ENCODE measurements at places on chromosomes 7 and 10.
A peak's percentile ranks its signal among the peaks of the same experiment; 100 is the strongest.

GRCh38 chr10:24446739-24447138, 237.8 kb downstream of the KIAA1217 start:
- peak; percentile 99 for DNase-seq

GRCh38 chr7:8418629-8419245, 14.7 kb upstream of the NXPH1 start:
- DNase-seq: peak; percentile 59

- DNase-seq: no peak
Measured at GRCh38 chr7:103379270-103379975, 32.0 kb downstream of the PSMC2 start.

- DNase-seq: no peak
Measured at GRCh38 chr7:120600607-120601006, 257.3 kb downstream of the TSPAN12 start.

GRCh38 chr10:98399784-98400183, 15.2 kb downstream of the PYROXD2 start:
- no peak for DNase-seq

DNA sequence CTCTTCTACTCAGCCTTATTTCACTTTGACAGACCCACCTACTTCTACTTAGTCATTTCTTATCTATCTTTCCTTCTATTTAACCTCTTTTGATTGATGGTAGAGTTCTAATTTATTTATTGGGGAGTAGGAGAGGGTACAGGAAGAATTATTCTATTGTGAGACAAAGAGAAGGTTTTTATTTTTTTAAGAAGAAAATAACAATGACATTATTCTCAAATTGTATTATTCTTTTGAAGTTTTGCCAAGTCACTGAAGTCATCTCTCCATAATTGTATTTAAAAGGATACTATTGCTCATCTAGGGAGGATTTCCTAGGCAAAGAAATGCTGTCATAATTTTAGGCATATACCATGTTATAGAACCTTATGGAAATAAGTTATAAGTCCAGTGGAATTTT, 52.7 kb downstream of the ITGB8 start:
- DNase-seq: no peak

GRCh38 chr7:142940966-142941535, 1.8 kb downstream of the LLCFC1 start:
- no peak for DNase-seq

GRCh38 chr7:36749282-36749960, 25.1 kb upstream of the AOAH start:
- peak; percentile 42 for DNase-seq

GRCh38 chr10:78742730-78743615, 325.8 kb upstream of the ZMIZ1 start:
- no peak for DNase-seq

DNA sequence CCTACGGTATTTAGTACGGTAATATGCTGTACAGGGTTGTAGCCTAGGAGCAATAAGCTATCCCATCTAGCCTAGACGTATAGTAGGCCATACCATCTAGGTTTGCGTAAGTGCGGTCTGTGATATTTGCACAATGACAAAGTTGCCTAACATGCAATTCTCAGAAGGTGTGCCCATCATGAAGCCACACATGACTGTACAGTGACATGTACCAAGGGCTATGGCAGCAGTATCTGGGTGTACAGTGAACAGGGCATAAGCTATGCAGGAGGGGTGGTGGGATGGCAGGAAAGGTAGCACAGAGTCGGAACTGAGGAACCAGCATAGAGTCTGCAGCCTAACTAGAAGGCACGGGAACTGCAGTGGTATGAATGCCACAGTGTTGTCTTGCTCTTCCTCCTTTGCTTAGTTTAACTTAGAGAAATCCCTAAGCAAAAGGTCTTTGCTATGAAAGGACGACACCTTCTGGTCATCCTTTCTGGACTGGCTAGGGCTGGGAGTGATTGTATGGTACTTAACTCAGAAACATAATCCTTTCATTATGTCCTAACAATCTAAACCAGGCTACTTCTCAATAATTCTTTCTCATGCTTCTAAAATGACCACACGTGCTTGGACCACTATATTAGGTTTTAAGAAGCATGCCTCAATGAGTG, 93.5 kb downstream of the DYNC1I1 start:
- DNase-seq: peak; percentile 17

- no peak for DNase-seq
Measured at GRCh38 chr7:33753881-33754525, 151.3 kb upstream of the BMPER start.

DNA sequence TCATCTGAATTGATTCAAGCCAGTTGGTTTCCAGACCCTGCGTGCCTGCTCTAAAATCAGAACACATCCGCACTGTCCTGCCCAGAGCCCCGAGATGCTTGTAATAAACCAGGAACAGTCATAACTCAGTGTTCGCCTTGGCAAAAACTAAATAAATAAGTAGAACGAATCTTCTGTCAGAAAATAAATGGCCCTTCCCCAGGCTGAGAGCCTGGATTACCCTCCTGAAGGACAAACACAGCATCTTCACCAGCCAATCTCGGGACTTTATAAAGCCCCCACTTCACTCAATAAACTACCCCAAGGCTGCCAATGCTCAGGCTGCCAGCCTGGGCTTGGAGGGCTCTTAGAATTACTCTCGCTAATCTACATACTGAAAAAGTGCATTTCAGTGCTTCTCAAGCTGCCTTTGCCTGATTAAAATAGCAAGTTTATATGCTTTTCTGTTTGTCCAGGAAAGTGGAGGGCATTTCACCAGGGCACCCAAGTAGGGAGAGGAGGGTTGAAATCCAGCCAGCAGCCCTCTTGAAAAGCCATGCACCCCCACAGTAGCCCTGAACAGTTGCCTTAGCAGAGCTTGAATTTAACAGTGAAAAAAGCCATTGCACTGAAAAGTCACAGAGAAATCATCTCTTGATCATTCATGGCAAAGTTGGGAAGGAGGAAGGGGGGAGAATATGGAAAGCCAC, 136.6 kb downstream of the CALN1 start:
- DNase-seq: no peak

DNA sequence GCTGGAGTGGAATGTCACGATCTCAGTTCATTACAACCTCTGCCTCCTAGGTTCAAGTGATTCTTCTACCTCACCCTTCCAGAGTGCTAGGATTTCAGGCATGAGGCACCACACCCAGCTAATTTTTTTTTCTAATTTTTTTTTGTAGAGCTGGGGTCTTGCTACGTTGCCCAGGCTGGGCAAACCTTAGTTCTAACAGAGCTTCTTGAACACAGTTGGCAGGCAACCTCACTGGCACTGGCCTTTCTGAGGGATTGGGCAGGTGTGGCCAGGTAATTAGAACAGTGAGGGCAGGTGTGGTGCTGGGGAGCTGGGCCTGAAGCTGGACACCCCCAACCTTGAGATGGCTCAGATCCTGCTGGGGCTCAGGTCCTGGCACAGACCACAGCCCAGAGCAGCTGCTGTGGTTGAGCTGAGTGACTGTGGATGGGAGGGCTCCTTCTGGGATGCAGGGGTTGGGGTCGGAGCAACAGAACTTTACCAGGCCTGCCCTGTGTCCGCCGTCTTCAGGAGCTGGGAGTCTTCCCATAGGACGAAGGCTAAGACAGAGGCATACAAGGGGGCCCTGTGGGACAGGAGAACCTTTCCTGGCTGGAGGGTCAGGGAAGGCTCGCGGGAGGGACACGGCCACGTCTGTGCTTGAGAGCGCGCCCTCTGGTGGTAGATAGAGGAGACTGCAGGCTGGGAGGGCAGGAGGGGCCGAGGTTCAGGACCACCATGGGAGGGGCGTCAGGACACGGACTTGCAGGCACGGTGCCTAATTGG, 48.2 kb downstream of the COL26A1 start:
- DNase-seq: no peak

DNA sequence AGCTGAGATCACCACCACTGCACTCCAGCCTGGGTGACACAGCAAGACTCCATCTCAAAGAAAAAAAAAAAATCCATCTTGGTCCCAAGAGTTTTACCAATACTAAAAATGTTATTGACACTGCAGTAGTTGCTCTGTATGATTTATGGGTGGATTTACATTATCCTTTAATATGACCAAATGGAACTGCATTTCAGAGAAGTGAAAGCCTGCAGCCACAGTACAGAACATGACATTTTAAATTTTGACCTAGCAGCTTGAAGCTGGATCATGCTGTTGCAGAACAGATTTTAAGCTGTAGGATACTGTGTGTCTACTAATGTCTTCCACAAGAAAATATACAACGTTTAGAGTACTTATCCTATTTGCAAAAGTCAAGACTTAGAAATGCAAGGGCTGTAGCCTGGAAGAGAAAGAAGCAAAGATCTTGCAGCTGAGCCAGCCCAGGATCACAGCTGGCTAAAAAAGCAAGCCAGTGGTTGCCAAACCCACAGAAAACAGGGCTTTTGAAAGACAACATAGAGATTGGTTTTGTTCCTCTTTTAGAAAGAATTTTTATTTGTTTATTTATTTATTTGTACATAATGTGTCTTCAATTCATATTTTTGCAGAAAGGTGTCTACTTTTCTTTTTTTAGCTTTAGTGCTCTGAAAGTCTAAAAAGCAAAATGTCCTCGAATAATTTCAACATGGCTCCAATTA, 55.2 kb upstream of the WNT16 start:
- peak; percentile 30 for DNase-seq

DNA sequence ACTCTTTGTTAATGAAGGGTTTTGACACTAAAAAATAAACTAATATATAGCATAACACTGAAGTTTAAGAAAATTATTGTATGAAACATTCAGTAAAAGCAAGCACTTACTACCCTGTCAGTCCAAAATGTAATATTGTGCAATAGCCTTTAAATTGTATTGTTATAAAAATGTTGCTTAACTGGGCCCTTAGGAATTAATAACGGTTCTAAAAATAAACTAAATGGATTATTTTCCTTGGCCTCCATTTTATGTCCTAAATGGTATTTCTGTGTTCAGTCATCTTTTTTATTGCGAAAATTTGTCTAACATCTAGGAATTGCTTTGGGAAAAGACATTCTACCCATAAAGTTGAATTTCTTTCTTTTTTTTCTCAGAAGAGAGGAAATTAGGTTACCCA, 49.0 kb upstream of the ABI1 start:
- DNase-seq: no peak

GRCh38 chr7:70736715-70737460, 395.1 kb upstream of the GALNT17 start:
- DNase-seq: peak; percentile 78

DNA sequence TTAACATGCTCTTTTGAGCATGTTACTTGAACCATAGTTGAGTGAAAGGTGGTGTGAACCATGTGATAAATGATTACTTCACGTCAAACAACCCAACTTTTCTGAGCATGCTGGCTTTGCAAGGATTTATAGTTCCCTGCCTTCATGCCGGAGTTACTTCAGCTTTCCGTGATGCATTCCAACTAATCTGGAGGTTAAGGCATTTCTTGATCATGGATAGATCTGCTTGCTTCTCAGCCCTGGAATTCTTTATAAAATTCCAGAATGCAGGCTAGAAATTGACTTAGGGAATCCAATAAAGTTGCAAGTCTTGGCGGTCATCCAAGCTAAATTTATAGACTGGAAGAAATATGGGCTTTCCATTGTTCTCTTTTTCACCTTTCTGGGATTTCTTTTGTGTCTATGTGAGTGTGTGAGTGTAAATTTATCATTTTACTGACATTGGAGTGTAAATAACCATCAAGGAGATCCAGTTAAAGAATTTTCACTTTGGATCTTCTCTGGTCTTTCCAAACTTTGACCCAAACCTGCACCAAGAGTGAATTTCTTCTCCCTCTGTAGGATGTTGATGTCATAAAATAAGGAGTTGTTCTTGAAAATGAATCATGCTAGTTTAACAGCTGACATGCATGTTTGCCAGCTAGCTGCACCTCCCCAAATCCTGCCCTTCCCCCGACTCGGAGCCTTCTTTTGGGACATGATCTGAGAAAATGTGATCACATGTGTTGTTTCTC, 289.0 kb downstream of the TWIST1 start:
- no peak for DNase-seq

GRCh38 chr7:143217806-143218205, 4.0 kb upstream of the TAS2R40 start:
- no peak for DNase-seq

GRCh38 chr10:278707-279106, 143.5 kb downstream of the ZMYND11 start:
- DNase-seq: no peak

GRCh38 chr10:20809631-20810030, 87.5 kb downstream of the NEBL start:
- no peak for DNase-seq

- no peak for DNase-seq
Measured at GRCh38 chr10:128747582-128748346, 621.5 kb upstream of the MKI67 start.

GRCh38 chr10:79116801-79117723, 48.3 kb downstream of the ZMIZ1 start:
- DNase-seq: no peak

GRCh38 chr7:79118143-79118542, 335.3 kb downstream of the MAGI2 start:
- DNase-seq: no peak

DNA sequence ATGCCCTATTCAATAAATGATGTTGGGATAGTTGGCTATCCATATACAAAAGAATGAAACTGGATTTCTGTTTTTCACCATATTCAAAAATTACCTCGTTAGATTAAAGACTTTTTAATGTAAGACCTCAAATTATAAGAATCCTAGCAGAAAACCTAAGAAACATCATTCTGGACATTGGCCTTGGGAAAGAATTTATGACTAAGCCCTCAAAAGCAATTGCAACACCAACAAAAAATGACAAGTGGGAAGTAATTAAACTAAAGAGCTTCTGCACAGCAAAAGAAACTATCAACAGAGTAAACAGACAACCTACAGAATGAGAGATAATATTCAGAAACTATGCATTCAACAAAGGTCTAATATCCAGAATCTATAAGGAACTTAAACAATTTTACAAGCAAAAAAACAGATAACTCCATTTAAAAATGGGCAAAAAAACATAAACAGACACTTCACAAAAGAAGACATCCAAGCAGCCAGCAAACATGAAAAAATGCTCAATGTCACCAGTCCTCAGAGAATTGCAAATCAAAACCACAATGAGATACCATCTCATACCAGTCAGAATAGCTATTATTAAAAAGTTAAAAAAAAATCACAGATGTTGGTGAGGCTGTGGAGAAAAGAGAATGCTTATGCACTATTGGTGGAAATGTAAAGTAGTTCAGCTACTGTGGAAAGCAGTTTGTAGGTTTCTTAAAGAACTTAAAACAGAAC, 309.8 kb downstream of the AHR start:
- DNase-seq: peak; percentile 66

- DNase-seq: no peak
Measured at GRCh38 chr10:78383378-78384048, 349.9 kb downstream of the RPS24 start.

GRCh38 chr7:110531186-110531585, 559.7 kb upstream of the LRRN3 start:
- DNase-seq: peak; percentile 53

DNA sequence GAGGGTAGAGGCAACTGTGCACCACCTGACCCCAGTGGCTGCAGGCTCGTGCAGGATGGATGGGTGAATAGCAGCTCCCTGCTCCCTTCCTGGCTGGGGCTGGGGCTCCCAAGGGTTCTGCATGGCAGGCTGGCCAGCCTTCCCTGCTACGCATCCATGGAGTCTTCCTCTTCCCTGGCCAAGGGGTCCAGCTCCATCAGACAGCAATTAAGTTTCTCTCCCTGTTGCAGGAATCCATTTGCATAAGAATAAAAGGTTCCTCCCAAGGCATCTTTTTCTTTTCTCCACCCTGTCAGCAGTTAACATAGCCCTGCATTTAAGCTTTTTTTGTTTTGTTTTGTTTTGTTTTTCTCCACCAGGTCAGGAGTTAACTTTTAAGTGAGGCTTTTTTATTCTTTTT, 10.0 kb upstream of the CPA2 start:
- DNase-seq: no peak

- peak; percentile 50 for DNase-seq
Measured at GRCh38 chr7:107236862-107237261, 68.1 kb downstream of the HBP1 start.

All from iris pigment epithelial cell (primary cell).